Renal pelvis (tissue), 12 donors: ENCODE measurements at places on chromosomes 6 and 20.
A peak's percentile ranks its signal among the peaks of the same experiment; 100 is the strongest.

DNA sequence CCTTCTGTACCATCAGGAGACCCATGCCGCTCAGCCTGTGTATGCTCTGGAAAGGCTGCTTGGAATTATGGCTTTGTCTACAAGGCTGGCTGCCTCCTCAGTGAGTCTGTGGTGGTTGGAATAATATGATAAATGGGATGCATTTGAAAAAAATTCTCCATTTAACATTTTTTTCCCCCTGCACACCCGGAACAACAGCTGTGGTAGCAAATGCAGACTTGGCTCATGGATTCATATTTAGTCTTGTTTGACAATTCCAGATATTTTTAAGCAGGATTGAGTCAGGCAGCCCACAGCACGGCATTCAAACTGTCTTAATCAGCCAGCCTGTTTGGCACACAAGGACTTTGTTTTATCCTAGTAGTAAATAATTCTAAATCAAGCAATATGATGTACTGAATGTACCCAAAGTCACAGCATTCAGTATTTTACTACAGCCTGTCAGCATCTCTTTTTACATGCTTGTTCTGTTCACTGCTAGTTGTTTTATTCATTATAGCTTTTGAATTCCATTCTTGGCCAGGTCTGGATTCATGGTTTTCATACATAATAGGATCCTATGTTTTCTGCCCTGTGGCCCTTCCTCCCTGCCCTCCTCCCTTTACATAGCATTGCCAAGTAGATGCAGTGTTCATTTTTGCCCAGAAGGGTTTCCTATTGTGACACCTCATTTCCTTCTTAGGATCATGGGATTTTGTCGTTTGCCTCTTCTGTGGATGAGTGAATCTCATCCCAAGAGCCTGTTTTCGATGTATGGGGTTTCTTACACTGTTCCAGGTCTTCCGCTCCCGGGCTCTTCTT lies 68.1 kb downstream of the LRRC1 start:
- DNase-seq, result no peak

DNA sequence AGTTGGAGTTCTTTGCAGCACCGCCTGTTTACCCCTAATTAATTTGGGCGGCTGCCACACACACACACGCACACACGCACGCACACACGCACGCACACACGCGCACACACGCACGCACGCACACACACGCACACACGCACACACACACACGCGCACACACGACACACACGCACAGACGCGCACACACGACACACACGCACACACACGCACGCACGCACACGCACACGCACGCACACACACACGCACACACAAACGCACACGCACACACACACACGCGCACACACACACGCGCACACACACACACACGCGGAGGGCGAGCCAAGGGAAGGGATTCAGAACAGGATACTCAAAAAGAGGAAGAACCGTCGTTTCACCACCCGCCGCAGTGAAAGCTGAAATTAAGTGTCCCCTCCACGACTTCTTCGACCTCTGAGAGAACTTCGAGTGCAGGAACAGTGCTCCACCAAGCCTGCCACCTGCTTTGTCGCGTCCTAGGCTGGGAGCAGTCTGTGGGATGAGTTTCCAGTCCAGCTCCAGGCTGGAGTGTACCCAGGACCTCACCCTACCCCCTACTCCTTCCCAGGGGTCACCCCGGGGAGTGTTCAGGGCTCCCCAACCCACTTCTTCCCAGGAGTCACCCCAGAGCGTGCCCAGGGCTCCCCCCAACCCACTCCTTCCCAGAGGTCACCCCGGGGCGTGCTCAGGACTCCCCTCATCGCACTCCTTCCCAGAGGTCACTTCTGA lies 1.1 kb downstream of the RNASET2 start:
- no peak for DNase-seq

GRCh38 chr6:114008331-114008730 lies 37.4 kb upstream of the HDAC2 start:
- DNase-seq, result no peak

DNA sequence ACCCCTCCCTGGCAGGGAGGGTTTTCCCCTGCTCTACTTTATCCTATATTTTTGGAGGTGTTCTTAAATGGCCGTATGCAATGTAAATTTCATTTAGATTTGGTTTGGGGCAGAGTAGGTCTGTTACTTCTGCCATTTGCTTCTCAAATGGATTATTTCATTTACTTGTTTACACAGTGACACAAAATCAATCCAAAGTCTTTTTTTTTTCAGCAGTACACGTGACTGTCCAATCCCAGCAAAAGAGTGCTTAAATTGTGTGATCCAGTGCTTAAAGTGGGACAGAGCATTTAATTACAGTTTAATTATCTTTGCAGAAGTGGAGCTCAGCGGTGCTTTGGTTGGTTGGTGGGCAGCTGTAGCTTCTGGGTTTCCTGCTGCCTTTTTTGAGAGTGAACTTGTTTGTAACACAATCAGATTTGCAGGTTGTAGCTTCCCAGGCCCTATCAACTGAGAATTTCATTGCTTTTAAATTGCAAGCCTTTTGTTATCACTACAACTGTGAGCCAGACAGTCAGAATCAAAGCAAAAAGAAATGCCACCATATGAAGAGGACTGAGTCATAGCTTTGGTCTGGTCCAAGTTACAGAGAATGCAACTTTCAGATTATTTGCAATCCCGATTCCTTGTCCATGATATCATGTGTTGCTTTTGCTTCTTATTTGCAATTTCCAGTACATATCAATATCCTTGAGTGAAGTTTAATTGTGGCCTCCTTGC lies 216.9 kb downstream of the DOK5 start:
- no peak for DNase-seq

DNA sequence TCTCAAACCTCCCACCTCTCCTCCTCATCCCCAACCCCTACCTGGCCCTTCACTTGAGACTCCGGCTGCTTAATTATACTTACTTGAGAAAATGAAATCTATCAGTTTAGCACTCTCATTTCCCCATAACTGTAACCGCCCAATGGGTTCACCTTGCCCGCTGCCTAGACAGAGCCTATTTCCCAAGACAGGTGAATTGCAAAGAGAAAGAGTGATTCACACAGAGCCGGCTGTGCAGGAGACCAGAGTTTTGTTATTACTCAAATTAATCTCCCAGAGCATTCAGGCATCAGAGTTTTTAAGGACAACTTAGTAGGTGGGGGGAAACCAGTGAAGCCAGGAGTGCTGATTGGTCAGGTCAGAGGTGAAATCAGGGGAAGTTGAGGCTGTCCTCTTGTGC lies 301.4 kb upstream of the CDYL start:
- DNase-seq, result no peak

GRCh38 chr6:6788394-6789032 lies 200.0 kb downstream of the LY86 start:
- no peak for DNase-seq

- DNase-seq, result no peak
Measured at GRCh38 chr6:162260027-162260426, 467.5 kb downstream of the PRKN start.

DNA sequence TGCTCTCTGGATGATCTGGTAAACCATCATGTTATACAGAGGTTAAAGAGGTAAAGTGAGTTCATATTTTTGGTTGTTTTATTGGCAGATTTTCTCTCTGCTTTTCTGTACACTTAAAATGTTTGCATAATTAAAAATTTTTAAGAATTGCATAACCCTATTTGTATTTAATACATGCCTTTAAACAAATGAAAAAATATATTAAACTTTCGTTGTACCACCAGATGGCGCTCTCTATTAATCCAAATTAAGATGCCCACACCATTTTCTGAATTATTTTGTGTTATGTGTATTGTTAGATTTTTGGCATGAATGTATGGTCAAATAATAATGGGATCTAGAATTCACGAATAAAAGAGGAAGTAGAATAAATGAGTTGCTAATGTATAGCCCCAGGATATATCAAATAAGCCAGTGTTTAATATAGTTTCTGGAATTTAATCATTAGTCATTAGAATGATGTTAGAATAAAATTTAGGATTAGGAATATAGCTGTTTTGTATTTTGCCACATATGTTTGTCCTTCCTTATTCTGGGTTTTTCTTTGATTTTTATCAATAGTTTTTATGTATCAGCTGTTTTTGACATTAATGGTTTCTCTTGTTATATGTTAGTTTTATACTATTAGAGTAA lies 38.9 kb downstream of the SMAP1 start:
- peak; percentile 34 for DNase-seq

- DNase-seq, result no peak
Measured at GRCh38 chr6:170038251-170038650, 252.6 kb downstream of the DLL1 start.

GRCh38 chr20:62549499-62550086 lies 73.8 kb upstream of the GATA5 start:
- no peak for DNase-seq

DNA sequence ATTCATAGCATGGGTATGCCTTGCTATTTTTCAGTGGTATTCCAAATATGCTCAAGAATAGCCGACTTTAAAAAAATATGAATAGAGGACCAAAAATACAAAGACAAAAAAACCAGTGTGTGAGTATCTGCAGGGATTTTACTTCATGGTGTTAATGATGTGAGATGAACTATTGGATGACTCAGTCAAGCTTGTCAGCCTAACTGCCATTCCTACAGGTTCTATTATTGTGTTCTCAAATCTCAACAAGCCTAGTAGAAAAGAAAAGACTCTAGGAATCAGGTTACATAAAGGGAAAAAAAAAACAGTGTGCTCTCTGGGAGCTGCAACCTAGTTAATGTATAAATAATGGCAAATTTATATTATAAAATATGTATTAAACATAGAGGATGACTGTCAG lies 588.4 kb upstream of the BTBD3 start:
- DNase-seq, result peak; percentile 4

GRCh38 chr6:30972816-30973215 lies 10.7 kb upstream of the MUC21 start:
- DNase-seq, result no peak

DNA sequence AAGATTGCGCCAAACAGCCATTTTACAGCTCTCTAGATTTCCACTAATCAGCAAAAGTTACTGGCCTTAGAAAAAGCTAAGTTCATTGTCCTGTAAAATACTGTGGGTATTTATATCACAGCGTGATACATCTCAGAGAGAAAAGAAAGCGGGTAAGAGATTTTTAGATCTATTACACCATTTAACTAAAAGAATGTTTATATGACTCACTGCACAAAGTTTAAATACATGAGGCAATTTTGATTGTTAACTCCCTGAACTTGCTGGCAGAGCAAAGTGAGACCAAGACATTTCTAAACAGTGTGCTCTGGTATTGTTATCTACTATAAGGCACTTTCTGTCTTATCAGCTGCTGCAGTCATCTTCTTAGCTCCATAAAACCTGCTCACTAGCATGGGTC lies 314.3 kb downstream of the EPHA7 start:
- no peak for DNase-seq

GRCh38 chr20:44388466-44389023 lies 33.0 kb downstream of the HNF4A start:
- peak; percentile 31 for DNase-seq

DNA sequence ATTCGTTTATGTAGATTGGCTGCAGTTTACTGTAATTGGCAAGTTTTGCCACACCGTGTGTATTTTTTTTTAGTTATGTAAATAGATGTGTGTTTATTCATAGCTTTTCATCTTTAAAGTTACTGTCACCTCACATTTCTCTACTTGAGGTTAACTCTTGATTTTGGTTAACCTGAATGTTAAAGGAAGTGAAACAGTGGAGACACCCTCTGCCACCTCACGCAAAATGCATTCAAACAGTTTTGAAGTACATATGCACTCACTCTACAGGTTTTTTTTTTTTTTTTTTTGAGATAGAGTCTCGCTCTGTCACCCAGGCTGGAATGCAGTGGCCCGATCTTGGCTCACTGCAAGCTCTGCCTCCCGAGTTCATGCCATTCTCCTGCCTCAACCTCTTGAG lies 17.7 kb downstream of the OR2A4 start:
- no peak for DNase-seq

GRCh38 chr6:157066781-157067491 lies 256.4 kb downstream of the TMEM242 start:
- DNase-seq, result no peak

DNA sequence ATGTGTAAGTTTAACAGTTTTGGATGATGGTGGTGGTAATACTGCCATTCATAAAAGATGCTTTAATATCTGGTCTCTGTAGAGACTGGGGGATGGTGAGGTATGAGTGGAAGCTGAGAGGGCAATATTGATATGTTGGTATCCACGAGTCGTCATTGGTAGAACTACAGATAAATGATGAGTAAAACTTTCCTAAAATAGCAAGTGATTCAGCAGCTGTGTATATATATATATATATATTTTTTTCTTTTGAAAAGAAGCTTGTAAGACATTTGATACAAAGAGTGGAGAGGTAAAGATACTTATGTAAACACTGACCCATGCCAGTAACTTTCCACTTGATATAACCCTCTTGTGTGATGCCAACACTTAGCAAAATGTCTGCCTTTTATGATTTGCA lies 41.7 kb upstream of the CITED2 start:
- no peak for DNase-seq

- no peak for DNase-seq
Measured at GRCh38 chr6:92110403-92110802, 1309.0 kb downstream of the EPHA7 start.

- DNase-seq, result no peak
Measured at GRCh38 chr6:90460051-90460450, 126.8 kb downstream of the MAP3K7 start.

- DNase-seq, result no peak
Measured at GRCh38 chr20:48609491-48609978, 218.3 kb downstream of the PREX1 start.
